Activated T-helper 17 cell treated with anti-CD3 and anti-CD28 coated beads, Interleukin-2, amount 50 U/mL, for 72 hours (primary cell): ENCODE measurements at places on chromosomes 3 and 15. TPM values are rescaled to one million over a fixed set of nuclear protein-coding genes. Genes with fewer than 3 reads are reported as not detected.

Gene MRPL47
- 62.6 TPM for total RNA-seq

Gene ALDH1A3
- total RNA-seq: not detected

Gene ALDH1L1
- total RNA-seq: 0.24 TPM

DNA sequence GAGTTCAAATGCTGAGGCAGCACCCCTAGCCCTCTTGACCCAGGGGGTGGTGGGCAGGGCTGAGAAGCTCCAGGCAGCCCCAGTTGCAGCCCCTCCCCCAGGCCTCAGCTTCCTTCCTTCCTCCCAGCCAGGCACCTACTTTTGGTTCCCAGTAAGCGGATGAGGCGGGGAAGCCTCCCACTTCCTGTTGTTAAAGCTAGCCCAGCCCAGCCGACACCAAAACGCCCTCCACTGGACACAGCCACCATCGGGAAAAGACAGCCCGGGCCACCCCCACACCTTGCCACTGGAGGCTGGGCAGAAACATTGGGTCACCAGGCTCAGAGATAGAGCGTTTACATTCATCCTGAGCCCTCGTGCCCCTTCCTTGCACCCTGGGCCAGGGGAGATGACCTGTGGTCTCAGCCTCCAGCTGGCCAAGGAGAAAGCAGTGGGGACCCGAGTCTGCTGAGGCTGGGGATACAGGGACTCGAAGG, 3.5 kb downstream of the DUSP7 start:
- peak; percentile 8 for ATAC-seq

DNA sequence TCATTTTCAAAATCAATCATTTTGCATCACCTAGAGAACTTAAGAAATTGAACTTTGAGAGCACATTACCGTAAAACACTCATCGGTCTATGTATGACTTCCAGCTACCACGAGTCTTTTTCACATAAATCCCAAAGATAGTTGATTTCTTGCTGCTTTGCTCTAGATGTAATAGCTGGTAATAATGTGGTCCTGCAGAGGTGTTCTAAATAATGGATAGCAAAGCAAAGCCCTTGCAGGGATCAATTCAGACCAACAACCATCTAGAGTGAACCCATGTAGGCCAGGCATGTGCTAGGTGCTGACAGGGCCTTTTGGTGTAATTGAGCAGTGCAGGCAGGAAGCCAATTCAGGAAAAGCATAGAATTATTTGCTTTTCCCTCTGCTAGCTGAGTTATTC, 26.1 kb upstream of the C3orf80 start:
- ATAC-seq: no peak

- peak; percentile 42 for ATAC-seq
Measured at GRCh38 chr3:73070675-73071575, 9.5 kb downstream of the EBLN2 start.

DNA sequence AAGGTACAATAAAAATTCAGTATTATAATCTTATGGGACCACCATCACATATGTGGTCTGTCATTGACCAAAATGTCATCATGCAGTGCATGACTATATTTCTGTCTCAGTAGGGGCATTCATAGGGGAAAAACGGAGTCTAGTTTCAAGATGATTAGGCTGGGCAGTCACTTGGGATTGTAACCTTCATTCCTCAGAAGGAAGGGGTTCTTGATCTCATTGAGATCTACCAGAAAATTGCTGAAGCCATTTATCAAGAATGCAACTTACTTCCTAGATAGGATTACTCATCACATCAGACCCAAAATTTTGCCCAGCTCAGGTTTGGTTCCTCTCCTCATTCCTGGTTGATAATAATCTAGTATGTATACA, 37.3 kb downstream of the BTD start:
- ATAC-seq: no peak
